ENCODE measurements at places on chromosomes 3 and 15.

DNA sequence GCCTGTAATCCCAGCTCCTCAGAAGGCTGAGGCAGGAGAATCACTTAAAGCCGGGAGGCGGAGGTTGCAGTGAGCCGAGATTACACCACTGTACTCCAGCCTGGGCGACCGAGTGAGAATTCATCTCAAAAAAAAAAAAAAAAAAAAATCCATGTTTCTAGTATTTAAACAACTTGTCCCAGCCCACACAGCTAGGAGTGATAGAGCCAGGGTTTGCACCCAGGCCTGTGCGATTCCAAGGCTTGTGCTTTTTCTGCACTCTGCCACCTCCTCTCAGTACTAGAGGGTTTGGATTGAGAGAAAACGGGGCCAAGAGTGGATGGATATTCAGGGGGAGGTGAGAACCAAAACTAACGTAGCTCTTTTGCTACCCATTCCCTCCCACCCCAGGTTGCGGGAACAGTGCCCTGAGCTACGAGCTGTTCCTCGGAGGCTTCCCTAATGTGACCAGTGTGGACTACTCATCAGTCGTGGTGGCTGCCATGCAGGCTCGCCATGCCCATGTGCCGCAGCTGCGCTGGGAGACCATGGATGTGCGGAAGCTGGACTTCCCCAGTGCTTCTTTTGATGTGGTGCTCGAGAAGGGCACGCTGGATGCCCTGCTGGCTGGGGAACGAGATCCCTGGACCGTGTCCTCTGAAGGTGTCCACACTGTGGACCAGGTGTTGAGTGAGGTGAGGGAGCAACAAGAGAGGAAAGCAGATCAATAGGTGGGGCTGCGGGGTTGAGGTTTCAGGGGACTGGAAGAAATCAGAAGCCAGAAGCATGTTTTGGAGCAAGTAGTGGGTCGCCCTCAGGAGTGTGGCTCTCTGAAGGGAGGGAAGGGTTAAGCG, 4.1 kb downstream of the CAMK2N2 start:
- DNase-seq, result no peak

DNA sequence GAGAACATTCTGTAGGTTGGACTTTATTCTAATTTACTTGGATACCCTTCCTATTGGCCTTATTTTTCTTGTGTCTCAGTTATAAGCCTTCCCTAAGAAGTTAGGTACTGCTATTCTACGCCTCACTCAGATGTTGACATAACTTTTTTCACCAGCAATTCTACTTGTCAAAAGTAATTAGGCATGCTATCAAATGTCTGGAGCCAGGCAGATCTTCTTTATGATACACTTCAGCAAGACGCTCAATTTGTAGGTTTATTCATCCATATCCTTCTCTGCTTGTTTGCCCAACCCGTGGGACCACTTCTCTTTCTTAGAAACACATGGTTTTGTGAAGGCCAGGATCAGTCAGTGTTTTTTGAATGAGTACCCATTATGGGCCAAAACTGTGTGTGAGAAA, 36.2 kb upstream of the COL8A1 start:
- DNase-seq, result no peak

DNA sequence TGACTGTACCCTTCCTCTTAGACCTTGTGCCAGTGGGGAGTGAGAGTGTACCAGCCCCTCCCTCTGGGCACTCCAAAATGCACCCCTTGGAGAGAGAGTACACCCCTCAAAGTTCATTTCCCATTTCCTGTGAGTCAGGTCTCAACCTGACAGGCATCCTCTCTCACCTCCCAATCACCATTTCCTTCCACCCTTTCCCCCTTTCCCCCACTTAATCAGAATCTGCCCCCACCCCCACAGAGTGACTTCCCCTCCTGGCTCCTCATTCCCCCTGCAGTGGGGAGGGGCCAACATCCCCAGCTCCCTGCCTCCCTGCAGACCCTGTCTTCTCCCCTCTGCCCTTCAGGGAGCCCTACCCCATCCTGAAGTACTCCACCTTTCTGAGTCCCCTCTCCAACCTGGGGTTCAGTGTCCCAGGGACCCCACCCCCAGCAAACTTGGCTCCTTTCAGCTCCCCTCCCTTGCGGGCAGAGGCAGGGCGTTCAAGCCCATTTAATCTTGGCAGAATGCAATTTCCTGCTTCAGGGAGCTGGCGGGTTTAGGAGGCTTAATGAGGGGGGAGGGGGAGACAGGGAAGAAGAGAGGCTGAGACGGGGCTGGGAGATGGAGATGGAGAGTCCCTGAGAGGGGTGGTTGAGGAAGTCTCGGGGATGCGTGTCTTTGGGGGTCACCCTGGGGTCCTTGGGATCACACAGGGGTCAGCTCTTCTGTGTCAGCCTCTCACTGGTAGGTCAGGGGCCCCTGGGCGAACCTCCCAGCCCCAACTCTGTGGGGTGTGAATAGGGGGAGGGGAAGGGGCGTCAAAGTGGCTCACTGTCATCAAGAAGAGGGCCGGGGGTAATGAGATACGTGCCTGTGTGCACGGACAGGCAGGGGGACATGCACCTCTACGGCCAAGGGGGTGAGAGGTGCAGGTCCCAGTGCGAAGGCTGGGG, 16.6 kb upstream of the SEMA3F start:
- no peak for DNase-seq

- no peak for DNase-seq
These were observed 570.4 kb upstream of the TGFBR2 start for GRCh38 chr3:30035935-30036567.

- DNase-seq, result no peak
These were observed 7.6 kb downstream of the MYZAP start for GRCh38 chr15:57599296-57599810.

- DNase-seq, result no peak
These were observed 143.2 kb downstream of the DOCK3 start for GRCh38 chr3:50817756-50818529.

GRCh38 chr15:34701536-34701935, 53.3 kb downstream of the GJD2 start:
- no peak for DNase-seq

- DNase-seq, result no peak
These were observed 14.8 kb downstream of the NT5DC2 start for GRCh38 chr3:52518723-52519444.

DNA sequence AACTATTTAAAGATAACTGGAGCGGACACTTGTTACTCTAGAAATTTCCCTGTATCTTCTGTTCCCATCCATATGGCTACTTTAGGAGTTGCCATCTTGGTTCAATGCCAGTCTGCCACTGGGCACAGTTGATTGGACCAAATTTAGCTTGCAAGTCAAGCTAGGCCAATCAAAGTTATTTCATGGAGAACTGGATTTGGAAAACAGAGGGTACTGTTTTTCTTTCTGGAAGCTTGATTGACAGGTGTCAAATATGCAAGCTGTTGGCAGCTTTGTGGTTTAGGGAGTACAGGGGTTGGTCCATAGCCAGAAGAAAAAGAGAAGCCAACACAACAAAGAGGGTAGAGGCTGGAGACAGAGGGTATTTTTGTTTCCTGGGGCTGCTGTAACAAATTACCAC, 33.4 kb upstream of the KLHL25 start:
- DNase-seq, result no peak
